ENCODE measurements at places on chromosomes 7 and 10.

GRCh38 chr10:80966326-80966986 lies 428.8 kb downstream of the SH2D4B start:
- no peak for DNase-seq

- DNase-seq = no peak
These were observed 279.8 kb upstream of the CACNA2D1 start for GRCh38 chr7:82723411-82723810.

GRCh38 chr7:127754457-127754856 lies 102.5 kb downstream of the SND1 start:
- no peak for DNase-seq

DNA sequence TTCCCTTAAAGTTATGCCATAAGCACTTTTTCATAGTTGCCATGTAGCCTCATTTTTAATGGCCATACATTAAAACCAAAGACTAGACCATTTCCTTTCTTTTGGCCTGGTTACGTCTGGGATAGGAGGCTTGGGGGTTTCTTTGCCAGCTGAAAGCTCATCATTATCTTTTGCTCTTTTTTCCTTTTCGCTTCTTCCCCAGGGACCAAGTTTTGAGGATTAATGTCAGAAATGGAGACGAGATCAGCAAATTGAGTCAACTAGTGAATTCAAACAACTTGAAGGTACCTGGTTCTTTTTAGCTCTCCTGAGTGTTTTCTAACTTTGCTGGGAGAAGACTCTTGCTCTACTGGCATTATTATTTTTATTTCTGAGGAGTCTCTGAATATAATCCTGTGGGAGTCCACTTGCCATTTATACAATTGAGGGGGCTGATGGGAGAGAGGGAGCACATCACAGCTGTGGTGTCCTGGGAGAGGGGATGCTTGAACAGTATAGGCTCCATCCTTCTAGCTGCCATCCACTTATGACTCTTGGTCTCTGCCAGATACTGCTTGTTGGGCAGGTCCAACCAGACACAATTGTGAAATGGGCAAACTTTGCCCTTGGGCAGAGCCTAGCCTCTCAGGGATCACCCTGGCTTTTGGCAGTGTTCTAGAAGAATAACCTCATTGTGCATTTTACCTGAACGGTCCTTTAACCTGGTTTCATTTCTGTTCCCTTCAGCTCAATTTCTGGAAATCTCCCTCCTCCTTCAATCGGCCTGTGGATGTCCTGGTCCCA lies 5.8 kb downstream of the CPA4 start:
- DNase-seq = no peak

GRCh38 chr10:72692744-72692993 lies 726 bp downstream of the MCU start:
- no peak for DNase-seq

DNA sequence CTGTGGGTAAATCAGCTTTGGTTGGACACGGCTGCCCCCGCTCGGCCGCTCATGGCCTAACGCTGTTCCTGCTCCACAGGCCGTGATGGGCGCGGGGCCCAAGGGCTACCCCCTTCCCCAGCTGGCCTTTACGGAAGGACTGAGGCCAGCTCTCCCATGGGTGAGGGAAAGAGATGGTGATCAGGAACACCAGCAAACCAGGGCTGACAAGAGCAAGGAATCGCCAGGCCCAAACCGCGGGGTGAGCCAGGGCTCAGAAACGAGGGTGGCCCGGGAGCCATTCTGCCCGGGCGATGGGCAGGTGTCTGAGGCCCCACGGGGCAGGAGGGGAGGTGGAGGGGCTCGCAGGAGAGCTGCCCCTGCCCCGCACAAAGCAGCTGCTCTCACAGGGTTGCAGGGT lies 26.6 kb downstream of the GPER1 start:
- DNase-seq = no peak

- DNase-seq = no peak
These were observed 19.3 kb downstream of the CACNB2 start for GRCh38 chr10:18159557-18159956.

- no peak for DNase-seq
These were observed 45.4 kb downstream of the GPR158 start for GRCh38 chr10:25220156-25220555.

GRCh38 chr10:108904163-108904838 lies 1019.0 kb downstream of the XPNPEP1 start:
- no peak for DNase-seq

- no peak for DNase-seq
These were observed 6.0 kb upstream of the PURB start for GRCh38 chr7:44891372-44891771.

GRCh38 chr10:13221572-13221971 lies 12.6 kb downstream of the UCMA start:
- DNase-seq = no peak

DNA sequence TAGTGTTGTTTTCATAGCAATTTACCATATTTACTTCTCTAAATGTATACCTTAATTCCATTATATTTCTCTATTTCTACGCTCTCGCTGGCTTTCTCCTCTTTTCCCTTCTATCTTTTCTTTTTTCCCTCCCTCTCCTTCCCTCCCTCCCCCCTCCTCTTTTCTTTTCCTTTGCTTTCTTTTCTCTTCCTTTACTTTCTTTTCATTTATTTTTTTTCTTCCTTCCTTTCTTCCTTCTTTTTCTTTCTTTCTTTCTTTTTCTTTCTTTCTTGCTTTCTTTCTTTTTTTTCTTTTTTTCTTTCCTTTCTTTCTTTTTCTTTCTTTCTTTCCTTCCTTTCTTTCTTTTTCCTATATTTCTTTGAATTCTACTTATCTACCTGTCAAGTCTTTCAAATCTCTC lies 533.0 kb upstream of the POT1 start:
- DNase-seq = no peak

DNA sequence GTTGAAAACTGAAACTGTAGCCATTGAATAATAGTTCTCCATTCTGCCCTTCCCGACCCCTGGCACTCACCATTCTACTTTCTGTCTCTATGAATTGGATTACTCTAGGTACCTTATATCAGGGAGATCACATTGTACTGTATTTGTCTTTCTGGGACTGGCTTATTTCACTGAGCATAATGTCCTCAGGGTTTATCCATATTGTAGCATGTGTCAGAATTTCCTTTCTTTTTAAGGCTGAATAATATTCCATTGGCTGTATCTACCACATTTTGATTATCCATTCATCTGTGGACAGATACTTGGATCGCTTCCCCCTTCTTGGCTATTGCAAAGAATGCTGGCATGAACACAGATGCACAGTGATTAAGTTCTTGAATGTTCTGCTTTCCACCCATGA lies 107.4 kb downstream of the CDH23 start:
- DNase-seq = no peak

DNA sequence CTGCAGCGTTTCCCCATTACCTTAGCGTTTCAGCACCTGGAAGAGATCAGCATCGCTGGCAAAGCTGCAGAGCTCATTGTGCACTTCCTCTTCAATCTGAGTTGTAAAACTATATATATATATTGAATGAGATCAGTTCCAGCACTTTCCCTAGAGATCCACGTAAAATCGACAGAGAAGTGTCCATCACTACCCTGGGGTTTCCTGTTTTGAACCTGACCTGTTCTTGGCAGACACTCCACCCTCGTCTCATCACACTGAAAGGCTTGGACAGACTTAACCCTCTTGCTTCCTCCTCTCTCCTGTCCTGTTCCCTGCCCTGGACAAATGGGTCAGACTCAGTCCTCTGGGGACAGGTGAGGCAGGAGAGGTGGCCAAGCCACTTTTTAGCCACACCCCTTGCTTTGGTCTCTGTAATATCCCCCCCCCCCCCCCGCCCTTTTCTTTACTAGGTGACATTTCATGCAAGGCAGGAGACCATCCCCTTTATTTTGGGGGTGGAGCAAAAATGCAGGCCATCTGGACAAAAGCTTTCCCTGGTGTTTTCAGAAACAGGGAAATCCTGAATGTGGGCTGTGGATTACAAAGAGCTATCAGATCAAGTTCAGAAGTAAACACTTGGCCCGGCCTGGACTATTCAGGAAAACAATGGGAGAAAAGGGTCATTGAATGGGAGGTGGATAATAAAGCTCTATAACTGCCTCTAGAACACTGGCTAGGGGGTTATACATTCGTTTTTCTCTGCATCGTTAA lies 83.7 kb upstream of the KDM7A start:
- DNase-seq = no peak

- no peak for DNase-seq
These were observed 40.9 kb upstream of the FAM20C start for GRCh38 chr7:151346-152050.

- no peak for DNase-seq
These were observed 29.7 kb upstream of the PLEKHA1 start for GRCh38 chr10:122344741-122345258.

DNA sequence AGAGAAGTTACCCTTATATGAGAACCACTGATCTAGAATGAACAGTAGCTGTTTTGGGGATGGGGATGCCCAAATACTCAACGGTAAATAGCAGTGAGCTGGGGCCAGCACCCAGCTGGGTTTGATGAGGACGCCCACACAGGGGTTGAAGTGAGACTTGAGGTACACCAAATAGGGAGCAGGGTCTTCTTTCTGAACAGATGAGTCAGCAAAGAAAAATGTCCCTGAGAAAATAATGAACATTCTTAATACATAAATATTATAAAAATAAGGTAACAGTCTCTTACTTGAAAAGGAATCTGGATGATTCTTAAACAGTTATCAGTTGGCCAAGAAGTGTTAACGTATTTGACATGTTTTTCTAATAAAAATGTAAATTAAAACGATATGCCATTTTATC lies 2.0 kb downstream of the PRSS37 start:
- no peak for DNase-seq

GRCh38 chr10:120183546-120183945 lies 273.5 kb upstream of the PLPP4 start:
- no peak for DNase-seq

DNA sequence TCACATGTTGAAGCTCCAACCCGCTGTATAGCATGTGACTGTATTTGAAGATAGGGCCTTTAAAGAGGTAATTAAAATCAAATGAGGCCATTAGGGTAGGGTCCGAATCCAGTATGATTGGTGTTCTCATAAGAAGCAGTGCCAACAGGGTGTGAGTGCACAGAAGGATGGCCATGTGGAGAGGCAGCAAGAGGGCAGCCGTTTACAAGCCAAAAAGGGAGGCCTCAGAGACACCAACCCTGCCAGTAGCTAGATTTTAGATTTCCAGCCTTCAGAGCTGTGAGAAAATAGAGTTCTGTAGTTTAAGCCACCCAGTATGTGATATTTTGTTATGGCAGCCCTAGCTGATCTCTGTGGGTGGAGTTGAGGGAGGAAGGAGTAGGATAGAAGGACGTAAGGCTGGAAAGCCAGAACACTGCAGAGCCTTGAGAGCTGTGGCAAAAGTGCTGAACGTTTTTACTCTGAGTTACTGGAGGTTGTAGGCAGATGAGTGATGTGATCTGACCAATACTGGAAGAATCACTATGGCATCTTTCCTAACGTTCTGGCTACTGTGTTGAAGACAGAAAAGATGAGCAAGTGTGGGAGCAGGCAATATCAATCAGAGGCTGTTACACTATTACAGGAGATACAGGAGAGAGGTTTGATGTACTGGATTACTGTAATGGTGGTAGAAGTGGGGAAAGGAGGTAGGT lies 334.9 kb downstream of the ELMO1 start:
- no peak for DNase-seq

- DNase-seq = no peak
These were observed 189.2 kb upstream of the PODXL start for GRCh38 chr7:131745390-131746248.

DNA sequence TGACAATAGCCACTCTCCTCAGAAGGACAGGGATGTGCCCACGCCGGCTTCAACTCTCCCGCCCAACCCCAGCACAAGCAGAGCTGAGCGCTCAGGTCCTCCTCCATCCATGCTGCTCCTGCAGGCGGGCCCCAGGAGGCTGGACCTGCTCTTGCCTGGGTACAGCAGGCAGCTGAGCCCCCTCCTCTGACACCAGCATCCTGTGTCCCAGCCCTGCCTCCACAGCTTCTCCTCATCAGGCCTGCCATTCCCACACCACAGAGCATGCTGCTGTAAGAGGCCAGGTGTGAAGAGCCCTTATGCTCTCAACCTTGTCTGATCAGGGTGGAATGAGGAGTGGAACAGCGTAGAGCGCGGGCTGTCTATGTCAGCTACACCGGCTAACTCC lies 302.2 kb downstream of the PTPRN2 start:
- DNase-seq = peak; percentile 49

DNA sequence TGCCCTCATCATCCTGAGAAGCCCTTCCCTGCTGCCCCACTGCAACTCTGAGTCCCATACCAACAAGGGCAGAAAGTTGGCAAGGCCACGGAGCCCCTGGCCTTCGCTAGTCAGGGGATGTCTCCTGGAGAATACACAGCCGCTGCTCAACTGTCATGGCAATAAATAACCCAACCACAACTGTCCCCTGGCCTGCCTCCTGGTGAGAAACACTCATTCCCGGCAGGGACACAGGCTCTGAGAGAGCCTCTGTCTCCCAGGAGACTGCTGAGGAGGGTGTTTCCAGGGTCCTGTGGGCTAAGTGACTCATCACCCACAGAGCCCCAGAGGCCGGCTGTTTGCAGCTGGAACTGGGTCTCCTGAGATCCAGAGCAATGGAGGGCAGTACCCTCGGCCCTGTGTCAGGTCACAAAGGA lies 354.1 kb downstream of the TNS3 start:
- DNase-seq = no peak

GRCh38 chr10:21162948-21163347 lies 265.8 kb upstream of the NEBL start:
- DNase-seq = no peak

GRCh38 chr10:86058964-86059363 lies 307.6 kb downstream of the GRID1 start:
- DNase-seq = no peak

- DNase-seq = no peak
These were observed 3.0 kb downstream of the AFAP1L2 start for GRCh38 chr10:114401195-114401791.

DNA sequence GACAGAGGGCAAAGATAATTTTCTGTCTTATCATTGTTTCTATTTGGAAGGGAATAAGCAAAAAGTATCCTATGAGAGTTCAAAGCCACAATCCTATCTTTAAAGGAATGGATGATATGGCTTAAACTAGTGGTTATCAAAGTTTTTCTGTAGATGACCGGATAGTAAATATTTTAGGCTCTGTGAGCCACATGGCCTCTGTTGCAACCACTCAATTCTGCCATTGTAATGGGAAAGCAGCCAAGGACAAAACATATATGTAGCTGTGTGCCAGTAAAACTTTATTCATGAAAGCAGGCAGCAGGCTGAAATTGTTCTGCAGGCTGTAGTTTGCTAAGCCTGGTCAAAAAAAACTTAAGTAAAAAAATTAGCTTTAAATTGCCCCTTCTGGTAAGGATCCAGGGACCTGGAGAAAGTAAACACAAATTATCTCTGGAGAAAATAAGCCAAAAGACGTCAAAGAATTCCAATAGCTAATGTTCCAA lies 73.3 kb downstream of the THSD7A start:
- no peak for DNase-seq

DNA sequence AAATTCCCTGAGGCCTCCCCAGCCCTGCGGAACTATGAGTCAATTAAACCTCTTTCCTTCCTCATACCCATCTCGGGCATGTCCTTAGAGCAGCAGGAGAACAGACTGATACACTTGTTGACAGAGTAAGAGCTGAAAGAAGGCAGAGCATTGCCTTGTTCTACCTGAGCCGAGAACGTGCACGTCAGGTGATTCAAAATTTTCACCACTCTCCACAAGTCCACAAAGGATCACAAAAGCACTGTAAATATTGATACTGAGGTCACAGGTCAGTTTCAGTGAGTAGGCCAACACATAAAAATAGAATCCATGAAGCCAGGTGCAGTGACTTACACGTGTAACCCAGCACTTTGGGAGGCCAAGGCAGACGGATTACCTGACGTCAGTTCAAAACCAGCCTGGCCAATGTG lies 27.8 kb downstream of the DCLRE1C start:
- no peak for DNase-seq

GRCh38 chr10:53528974-53529373 lies 756.4 kb upstream of the MBL2 start:
- no peak for DNase-seq

GRCh38 chr7:17463511-17464085 lies 165.1 kb downstream of the AHR start:
- DNase-seq = no peak

All from natural killer cell treated with Interleukin-12 subunit alpha and Interleukin-12 subunit beta and Interleukin-15 and Interleukin-18, amount 100 ng/mL, for 72 hours (primary cell).